ENCODE measurements at places on chromosomes 11 and 22. TPM values are rescaled to one million over a fixed set of nuclear protein-coding genes. Genes with fewer than 3 reads are reported as not detected.

GVQW3 gene
- 11.2 TPM for total RNA-seq

SCGB2A2 gene
- not detected for total RNA-seq

APOA4 gene
- total RNA-seq, result not detected

PAX6 gene
- total RNA-seq, result not detected

MYBPC3 gene
- total RNA-seq, result not detected

PRRG4 gene
- total RNA-seq, result 4.7 TPM

RGL4 gene
- total RNA-seq, result not detected

B3GAT3 gene
- total RNA-seq, result 48.1 TPM

KIF18A gene
- 12.5 TPM for total RNA-seq

CFAP300 gene
- 3.3 TPM for total RNA-seq

RAG2 gene
- total RNA-seq, result not detected

JOSD1 gene
- 58.4 TPM for total RNA-seq

KDM4D gene
- total RNA-seq, result 2.6 TPM

OR8D4 gene
- 0.11 TPM for total RNA-seq

GLB1L2 gene
- 8.9 TPM for total RNA-seq

CCDC116 gene
- 1.3 TPM for total RNA-seq

DRICH1 gene
- 0.68 TPM for total RNA-seq

OR8H2 gene
- not detected for total RNA-seq
